Subcutaneous adipose tissue (tissue), 4 donors: ENCODE measurements at places on chromosomes 6 and 20. TPM values are rescaled to one million over a fixed set of nuclear protein-coding genes. Genes with fewer than 3 reads are reported as not detected.

Gene AARS2
- 12.1 TPM for total RNA-seq

Gene MDFI
- 10.9 TPM for total RNA-seq

Gene RAET1G
- not detected for total RNA-seq

Gene OR12D2
- total RNA-seq: not detected

Gene PSMB9
- 26.4 TPM for total RNA-seq

Gene KIF25
- total RNA-seq: not detected

Gene ELOVL5
- 227 TPM for total RNA-seq

Gene LTA
- total RNA-seq: not detected

Gene AGER
- 2.6 TPM for total RNA-seq

Gene C6orf163
- 10.4 TPM for total RNA-seq

Gene TBC1D7
- total RNA-seq: 8.6 TPM

Gene DEFB125
- total RNA-seq: not detected

Gene TP53TG5
- total RNA-seq: not detected

Gene TDP2
- 50.2 TPM for total RNA-seq

Gene LST1
- 53.9 TPM for total RNA-seq

Gene SYNE1
- 127 TPM for total RNA-seq

Gene LAMA2
- total RNA-seq: 154 TPM

Gene SMPD2
- total RNA-seq: 9.9 TPM

Gene SASH1
- 279 TPM for total RNA-seq

Gene TUBB2B
- total RNA-seq: 1.0 TPM

Gene DSP
- 2.8 TPM for total RNA-seq

Gene RAD21L1
- total RNA-seq: not detected

Gene TAP1
- 18.3 TPM for total RNA-seq

Gene PTGIS
- 39.2 TPM for total RNA-seq

Gene DCBLD1
- total RNA-seq: 17.4 TPM

Gene PPARD
- 7.5 TPM for total RNA-seq

Gene SOBP
- 6.8 TPM for total RNA-seq

Gene SEMG1
- not detected for total RNA-seq

Gene MACROD2
- 2.9 TPM for total RNA-seq

Gene CLPSL1
- not detected for total RNA-seq

Gene SPATA25
- 2.2 TPM for total RNA-seq

Gene UBD
- not detected for total RNA-seq

Gene BAG2
- total RNA-seq: 5.9 TPM

Gene DUSP15
- 0.49 TPM for total RNA-seq

Gene TAGAP
- 2.0 TPM for total RNA-seq

Gene FOXS1
- total RNA-seq: not detected

Gene DDR1
- total RNA-seq: 14.3 TPM

Gene C6orf132
- total RNA-seq: 5.3 TPM

Gene ADGRF1
- total RNA-seq: not detected

Gene STK4
- 37.7 TPM for total RNA-seq

Gene TPD52L1
- 18.7 TPM for total RNA-seq

Gene KATNA1
- total RNA-seq: 18.3 TPM

Gene POPDC3
- not detected for total RNA-seq

Gene GSTA1
- not detected for total RNA-seq

Gene ENPP5
- total RNA-seq: 0.82 TPM

Gene FABP7
- not detected for total RNA-seq

Gene HINT3
- 25.1 TPM for total RNA-seq

Gene YIPF3
- 64.1 TPM for total RNA-seq

Gene RIMS1
- 0.19 TPM for total RNA-seq

Gene TEAD3
- 5.1 TPM for total RNA-seq

Gene REPS1
- total RNA-seq: 27.1 TPM
